H1 (cell line): ENCODE measurements at places on chromosomes 3 and 15.

- no peak for DNase-seq
Observed at GRCh38 chr3:4758957-4759656, 220.1 kb upstream of the BHLHE40 start.

DNA sequence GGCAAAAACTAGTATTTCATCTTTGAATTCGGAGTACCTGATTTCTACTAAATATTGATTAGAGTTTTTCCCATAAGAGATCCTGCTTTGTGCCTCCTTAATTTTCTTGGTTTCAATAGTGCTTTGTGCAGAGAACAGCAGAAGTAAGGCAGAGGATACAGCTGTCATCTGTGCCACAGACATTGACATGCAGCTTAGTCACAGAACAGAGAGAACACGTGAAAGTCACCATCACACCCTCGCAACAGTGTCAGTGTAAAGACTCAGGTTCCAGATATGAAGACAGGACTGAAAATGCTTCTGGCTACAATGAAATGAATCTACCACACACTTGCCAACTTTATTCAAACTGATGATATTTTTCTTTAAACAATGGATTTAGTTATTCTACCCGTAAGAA is 942.8 kb upstream of the CFAP20DC start:
- no peak for DNase-seq

GRCh38 chr3:178172121-178172520 is 364.1 kb upstream of the KCNMB2 start:
- no peak for DNase-seq

GRCh38 chr3:5218815-5219214 is 31.3 kb downstream of the EDEM1 start:
- DNase-seq = no peak

DNA sequence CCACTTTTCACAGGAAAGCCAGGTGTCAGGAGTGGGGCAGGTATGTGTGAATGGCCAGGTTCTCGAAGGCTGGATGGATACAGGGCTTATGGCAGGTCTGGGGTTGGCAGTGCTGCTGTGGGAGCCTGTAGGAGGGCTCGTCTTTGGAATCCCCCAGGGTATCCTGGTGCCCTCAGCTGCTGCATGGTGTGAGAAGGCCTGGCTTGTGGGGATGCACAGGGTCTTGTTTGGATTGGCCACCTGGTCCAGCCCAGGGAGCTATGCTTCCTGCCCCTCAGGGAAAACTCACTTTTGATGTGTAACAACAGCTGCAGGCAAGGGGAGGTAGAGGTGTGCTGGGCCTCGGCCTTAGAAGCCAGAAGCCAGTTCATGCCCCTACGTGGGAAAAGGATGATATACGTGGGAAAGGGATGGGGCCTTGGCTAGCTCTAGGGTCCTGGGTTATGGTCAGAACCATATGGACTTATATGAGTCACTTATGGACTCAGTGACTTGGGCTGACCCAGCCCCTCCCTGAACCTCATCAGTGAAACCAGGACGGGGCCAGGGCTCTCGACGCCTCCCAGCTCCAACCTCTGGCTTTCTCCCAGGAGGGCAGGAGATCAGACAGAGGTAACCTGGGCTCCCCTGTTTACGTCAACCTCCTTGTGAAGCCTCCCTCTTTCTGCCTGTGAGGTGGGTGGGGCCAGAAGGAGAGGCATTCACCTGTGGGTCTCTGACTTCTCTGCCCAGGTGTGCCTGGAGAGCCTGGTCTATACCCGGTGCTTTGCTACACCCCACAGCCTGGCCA is 37.8 kb upstream of the CSPG4 start:
- DNase-seq = no peak

GRCh38 chr3:185316740-185317412 is 46.1 kb upstream of the MAP3K13 start:
- DNase-seq = no peak

DNA sequence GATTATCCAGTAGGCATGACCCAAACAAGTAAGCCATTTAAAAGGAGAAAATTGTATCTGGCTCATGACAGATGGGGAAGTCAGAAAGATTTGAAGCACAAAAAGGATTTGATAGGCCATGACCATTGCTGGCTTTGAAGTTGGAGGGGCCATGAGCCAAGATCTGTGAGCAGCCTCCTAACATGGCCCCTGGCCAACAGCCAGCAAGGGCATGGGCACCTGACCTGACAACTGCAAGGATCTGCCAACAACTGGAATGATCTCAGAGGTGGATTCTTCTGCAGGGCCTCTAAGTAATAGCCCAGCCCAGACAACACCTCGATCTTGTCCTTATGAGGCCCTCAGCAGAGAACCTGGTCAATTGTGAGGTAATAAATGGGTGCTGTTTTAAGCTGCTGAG is 93.0 kb downstream of the ARNT2 start:
- DNase-seq = peak; percentile 4

- DNase-seq = no peak
Observed at GRCh38 chr3:179147514-179147872, 664 bp upstream of the PIK3CA start.

DNA sequence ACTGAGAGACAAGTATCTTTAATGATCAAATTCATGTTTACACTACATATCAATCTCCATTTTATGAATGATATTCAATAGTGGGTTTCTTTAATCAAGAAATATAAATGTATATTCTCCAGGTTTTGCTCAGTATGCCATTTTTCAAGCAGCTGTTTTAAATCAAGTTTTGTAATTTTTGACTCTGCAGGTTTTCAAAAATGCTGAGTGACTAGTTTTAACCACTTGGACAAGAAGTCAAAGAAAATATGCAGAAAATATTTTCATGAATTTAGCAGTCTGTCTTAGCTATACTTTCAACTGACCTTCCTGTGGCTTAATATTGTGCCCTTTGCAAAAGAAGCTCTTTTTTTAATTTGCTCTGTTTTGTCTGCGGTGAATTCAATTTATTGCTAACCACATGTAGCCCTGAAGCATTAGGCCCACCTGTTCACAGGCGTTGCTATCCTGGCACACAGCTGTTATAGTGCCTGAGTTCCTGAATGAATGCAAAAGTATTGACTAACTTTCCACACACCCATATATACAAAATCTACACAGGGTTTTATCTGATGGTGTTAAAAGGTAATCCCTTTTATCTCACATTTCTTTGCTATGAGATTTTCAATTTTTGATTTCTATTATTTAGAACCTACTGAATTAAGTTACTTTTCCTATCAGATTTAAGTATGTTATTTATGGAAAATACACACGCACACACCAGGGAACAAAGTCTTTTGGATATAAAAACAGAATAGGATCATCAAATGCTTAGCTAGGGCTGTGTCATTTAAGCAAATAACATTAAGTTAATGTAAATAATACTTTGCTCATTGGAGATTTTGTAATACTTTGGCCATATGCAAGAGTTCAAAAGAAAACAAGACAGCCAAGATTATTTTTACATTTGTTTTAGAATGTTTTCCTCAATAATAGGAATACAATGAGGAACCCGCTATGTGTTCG is 1166.1 kb upstream of the GBE1 start:
- no peak for DNase-seq

GRCh38 chr3:161969867-161970266 is 473.3 kb downstream of the OTOL1 start:
- no peak for DNase-seq

DNA sequence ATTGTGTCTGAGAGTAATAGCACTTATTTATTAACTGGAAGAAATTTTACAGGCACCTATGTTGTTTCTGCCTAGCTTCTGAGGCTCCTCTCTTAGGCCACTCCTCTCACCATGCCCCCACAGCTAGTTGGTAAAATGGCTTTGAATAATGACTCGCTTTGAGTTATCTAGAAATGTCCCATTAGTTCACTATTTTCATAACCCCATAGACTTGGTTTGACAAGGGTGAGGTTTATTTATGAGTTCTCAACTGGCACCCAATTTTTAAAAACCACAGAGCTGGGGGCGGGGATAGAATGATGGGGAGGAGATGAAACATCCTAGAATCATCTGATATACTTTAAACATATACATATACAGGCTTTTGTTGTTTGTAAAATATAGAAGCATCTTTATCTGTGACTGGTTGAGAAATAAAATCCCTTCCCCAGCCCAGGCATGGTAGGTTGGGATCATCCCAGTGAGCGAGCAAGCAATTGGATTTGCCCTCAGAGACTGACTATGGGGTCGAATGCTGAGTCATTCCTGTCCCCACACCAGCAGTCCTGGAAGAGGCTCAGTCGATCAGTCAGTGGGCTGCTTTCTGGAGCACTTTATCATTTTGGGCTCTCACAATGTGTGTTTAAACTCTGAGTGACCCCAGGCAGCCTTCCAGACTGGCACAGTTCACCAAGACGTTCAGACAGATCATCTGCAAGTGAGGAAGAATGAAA is 60.2 kb upstream of the TSEN2 start:
- DNase-seq = peak; percentile 7

- DNase-seq = no peak
Observed at GRCh38 chr3:188236271-188236670, 82.3 kb downstream of the LPP start.

- DNase-seq = no peak
Observed at GRCh38 chr3:18049096-18049495, 306.7 kb upstream of the TBC1D5 start.

DNA sequence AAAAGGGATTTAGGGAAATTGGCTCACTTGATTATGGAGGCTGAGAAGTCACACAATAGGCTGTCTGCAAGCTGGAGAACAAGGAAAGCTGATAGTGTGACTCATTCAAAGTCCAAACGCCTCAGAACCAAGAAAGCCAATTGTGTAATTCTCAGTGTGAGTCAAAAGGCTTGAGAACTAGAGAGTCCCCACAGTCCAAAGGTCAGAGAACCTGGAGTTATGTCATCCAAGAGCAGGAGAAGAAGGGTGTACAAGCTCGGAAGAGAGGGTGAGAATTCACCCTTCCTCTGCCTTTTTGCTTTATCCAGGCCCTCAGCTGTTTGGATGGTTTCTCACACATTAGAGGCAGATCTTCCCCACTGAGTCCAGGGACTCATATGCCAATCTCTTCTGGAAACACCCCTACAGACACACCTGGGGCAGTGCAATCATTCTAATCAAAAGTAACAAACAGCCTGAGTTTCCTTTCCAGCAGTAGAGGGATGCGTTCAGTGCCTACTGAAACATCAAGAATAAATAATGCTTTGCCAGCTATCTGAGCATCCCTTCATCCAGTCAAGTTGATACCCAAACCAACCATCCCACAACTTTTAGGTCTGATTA is 271.5 kb downstream of the SATB1 start:
- DNase-seq = no peak
